DMS153 (cell line): ENCODE measurements at places on chromosomes 3 and 15.

DNA sequence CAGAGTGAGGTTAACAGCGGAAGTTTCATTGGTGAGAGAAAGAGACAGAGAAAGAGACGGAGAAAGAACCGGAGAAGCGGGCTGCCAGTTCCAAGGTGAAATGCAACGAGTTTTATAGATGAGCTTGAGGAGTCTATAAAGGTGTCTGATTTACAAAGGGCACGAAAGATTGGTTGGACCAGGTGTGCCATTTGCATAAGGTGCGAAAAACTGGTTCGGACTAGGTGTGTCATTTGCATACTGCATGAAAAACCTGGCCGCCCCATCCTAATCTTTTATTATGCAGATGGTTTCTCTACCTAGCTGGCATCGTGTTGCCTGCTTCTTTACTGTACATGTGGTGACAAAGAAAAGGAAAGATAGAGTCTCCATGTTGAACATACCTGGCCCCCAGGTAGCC lies 253.8 kb upstream of the IGF1R start:
- no peak for DNase-seq

DNA sequence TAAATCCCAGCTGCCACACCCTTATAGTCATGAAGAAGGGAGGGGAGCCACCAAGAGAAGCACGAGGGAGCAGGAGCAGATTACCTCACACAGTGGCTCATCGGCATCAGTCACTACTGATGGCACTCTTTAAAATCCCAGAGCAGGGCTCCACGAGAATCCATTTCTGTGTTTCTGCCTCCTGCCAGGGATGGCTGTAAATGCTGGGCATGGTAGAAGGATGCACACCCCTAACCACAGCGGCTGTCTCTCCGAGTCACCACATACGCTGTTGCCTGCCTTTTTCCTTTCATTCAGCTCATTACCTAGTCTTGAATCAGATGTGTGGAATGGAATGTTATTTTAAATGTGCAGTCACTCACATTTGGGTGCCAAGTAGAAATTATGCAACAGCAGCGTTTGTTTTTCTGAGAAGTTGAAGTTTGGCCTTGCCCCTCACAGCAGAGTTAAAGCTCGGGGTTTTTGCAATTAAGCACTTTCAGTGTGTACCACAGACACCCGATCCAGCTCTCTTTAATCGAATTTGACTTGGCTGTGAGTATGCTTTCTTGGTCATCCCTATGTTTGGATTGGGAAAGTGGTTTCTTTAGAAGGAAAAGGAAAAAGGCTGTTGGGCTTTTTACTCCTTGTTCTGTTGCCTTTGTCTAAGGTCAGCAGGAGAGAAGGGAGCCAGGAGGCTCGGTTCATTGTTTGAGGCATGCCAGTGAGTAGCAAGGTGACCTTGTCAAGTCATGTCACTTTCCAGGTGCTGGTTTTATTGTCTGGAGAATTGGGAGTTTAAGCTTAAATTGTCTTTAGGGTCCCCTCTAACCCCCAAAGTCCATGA lies 284.2 kb upstream of the TPM1 start:
- DNase-seq: no peak

- peak; percentile 4 for DNase-seq
These were observed 23.7 kb downstream of the CEP19 start for GRCh38 chr3:196688349-196688748.

GRCh38 chr3:147737376-147737775 lies 328.2 kb downstream of the ZIC1 start:
- no peak for DNase-seq

DNA sequence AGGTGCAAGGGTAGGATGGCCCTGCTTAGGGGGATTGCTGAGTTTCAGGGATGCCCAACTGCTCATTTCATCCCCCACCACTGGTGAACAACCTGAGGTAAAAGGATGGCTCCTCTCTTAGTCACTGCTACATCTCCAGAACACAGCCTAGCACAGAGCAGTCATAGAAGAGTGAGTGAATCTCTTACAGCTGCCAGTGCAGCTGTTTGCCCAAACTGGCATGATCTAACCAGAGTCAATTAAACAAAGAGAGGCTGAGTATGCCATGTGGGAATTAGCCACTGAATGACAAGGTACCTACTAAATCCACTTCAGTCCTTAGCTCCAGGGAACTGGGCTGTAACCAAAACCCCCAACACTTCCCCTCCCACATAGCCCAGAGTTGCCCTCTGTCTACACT lies 6.8 kb upstream of the NCKIPSD start:
- no peak for DNase-seq

GRCh38 chr3:163562625-163563024 lies 1515.7 kb downstream of the SI start:
- no peak for DNase-seq

DNA sequence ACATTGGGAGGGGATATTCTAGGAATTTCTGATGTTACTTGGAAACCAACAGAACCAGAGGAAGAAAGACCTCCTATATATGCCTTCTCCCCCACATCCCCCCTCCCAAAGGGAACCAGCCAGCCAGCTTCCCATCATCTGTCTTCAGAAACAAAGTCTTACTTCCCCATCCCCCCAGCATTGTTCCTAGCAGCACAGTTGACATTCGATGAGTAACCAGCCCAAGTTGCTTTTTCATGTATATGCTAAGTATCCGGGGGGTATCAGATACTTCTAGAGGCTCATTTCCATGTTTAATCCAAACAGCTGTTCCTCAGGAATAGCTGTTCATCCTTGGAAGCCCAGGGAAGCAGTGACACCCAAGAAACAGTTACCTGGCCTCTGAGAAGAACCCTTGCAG lies 16.0 kb downstream of the RMDN3 start:
- DNase-seq: no peak

- no peak for DNase-seq
These were observed 142.3 kb upstream of the STT3B start for GRCh38 chr3:31390466-31390865.

- no peak for DNase-seq
These were observed 52.3 kb upstream of the BHLHE40 start for GRCh38 chr3:4926892-4927291.

- no peak for DNase-seq
These were observed 38.9 kb downstream of the C3orf85 start for GRCh38 chr3:109175411-109175810.

DNA sequence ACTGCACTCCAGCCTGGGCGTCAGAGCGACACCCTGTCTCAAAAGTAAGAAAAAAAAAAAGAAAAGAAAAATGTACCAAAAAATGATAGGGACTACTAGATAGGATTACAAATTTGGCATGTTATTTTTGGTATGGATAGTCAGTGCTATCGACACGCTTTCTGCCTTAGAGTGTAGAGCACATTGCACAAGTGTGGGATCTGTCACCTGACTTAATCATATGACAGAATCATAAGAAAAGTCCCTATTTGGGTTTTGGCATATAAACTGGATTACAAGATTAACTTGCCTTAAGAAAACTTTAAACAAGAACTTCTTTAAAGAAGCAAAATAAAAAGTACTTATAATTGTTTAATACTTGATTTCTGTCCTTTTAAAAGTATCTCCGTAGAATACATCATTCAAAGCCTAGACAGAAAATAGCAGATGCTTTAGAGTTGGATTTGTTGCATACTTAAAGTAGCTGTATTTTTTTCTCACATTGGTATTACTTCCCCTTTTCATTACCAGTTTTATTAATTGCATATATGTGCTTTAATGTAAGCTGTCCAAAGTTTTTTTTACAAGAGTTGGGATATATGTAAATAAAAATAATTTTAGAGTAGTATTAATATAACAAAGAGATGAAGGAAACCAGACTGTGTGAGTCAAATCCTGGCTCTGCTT lies 7.8 kb downstream of the ATP6V1A start:
- DNase-seq: no peak

DNA sequence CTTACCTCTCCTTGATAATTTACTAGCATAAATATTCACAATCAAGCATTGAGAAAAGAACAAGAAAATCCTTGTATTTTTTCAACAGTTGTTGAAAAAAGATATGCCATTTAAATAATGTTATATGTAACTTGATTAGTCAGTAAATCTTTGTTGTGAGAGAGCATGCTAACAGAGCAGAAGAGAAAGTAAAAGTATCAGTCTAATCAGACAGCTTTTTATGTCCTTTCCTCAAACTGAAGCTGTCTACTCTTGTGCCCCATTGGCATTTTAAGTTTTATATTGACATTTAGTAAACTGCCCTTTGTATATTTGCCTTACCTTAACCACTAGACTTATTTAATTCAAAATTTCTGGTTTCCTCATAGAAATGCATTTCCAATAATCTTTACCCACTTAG lies 668.7 kb downstream of the OTOL1 start:
- no peak for DNase-seq
